ENCODE measurements at places on chromosomes 16 and 17.

DNA sequence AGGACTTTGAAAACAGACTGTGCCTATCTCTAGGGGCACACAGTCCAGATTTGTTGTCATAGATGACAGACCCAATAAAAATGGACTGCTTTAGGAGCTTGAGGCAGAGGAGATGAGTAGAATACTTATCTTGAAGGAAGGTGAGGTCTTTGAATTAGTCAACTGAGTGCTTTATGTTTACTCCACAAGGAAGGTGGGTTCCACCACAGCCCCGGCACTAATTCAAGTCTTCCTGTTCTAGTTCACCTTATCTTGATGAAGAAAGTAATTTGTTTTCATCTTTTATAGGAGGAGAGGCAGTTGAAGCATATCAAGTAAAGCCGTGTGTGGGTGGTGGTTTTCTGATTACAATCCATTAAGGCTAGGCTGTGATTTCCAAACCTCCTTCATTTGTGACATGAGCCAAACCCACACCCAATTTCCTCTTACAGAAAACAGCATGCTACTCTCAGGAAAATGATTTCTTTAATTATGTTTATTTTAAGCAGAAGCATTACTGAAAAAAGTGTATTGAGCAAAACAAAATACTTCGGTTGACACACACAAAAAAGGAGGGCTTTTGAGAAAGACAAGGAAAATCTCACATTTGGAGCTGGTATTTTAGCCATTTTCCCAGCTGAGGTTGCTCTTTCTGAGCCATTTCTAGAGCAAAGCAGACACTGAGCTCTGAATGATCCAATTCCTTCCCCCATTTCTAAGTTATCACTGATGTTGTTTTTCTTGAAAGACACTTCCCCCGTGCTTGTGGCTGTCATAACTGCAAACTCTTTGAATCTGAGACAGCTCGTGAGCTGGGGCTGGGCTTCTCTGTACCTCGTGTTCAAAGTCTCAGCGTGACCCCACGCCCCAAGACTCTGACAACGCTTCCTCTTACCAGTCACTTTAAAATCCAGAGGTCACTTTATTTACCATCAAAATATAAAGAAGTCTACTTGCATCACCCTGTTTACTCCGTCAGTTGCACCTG, 35.4 kb downstream of the CDRT15 start:
- no peak for DNase-seq

DNA sequence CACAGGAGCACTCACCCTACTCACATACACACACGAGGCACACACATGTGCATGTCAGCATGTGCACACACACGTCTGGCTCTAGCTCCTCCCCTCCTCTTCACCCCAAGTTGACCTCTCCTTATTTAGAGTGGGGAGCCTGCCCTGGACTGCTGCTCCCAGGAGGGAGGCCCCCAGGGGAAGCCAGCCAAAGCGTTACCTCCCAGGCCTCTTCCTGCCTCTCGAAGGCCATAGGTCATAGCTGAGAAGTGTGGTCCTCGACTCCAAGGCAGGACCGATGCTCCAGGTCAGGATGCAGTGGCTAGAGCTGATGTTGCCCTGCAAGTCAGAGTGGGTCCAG, 18.8 kb downstream of the POLR3K start:
- DNase-seq: no peak

- no peak for DNase-seq
Measured at GRCh38 chr17:57114085-57114673, 29.1 kb downstream of the AKAP1 start.

DNA sequence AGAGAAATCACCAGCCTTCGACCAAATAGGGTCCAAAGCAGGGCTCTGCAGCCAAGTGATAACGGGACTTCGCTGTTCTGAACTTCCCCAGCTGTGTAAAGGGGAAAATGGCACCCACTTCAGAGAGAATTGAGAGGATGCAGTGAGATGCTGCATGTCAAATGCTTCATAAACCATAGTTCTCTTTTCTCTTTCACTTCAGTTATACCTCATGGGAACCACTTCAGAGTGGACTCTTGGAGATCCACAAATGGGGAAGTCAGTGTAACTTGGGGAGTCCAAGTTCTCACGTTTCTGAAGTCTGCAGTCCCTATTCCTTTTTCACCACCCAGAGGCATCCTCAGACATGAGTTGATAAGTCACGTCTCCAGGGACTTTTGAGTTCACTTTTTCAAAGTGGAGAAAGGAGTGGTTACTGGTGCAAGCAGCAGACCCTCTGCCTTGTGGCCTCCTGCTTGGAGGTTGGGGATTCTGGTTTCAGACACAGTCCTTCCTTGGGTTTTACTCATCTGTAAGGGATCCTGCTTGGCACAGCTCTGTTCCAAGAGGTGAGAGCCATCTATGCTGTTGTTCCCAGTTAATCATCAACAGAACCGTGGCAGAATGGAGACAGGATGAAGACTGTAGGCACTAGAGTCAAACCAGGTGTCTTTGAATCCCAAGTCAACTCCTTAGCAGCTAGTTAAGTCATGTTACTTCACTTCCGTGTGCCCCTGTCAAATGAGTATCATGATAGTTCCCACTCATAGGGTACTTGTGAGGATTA, 123.4 kb upstream of the NOL11 start:
- no peak for DNase-seq
